ENCODE measurements at places on chromosomes 1 and 21.
A peak's percentile ranks its signal among the peaks of the same experiment; 100 is the strongest.

DNA sequence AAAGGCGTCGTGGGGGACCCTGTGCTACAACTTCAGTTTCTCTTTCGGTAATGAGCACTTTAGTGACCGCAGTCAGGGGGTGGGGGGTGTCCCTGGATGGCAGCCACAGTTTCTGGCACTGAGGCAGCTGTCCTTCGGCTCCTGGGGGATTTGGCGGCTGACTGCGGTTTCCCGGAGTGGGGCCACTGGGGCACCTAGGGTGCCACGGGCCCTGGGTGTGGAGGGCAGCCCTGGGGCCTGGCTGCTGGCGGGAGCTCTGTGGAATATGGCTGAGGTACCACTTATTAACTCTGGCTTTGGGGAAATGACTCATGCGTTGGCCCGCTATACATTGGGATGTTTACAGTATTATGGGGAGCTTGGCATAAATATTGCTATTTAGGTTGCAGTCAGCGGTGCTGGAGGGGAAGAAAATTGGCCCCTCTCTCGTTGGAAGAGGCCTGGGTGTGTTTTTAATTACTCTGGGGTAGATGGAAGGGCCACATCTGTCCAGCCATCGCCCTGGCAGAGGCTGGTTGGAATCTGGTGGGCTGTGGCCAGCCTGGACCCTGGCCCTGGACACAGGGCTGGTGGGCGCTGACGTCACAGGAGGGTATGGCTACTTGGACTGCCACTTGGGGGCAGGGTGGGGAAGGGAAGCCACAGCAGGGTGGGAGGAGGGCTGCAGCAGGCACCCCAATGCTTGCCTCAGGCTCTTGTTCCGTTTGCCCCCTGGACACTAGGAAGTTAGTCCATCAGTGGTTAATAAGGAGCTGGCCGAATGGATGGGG, 2.0 kb downstream of the EPHB2 start:
- DNase-seq: peak; percentile 60

GRCh38 chr1:31715087-31715872, 11.5 kb upstream of the COL16A1 start:
- DNase-seq: no peak

DNA sequence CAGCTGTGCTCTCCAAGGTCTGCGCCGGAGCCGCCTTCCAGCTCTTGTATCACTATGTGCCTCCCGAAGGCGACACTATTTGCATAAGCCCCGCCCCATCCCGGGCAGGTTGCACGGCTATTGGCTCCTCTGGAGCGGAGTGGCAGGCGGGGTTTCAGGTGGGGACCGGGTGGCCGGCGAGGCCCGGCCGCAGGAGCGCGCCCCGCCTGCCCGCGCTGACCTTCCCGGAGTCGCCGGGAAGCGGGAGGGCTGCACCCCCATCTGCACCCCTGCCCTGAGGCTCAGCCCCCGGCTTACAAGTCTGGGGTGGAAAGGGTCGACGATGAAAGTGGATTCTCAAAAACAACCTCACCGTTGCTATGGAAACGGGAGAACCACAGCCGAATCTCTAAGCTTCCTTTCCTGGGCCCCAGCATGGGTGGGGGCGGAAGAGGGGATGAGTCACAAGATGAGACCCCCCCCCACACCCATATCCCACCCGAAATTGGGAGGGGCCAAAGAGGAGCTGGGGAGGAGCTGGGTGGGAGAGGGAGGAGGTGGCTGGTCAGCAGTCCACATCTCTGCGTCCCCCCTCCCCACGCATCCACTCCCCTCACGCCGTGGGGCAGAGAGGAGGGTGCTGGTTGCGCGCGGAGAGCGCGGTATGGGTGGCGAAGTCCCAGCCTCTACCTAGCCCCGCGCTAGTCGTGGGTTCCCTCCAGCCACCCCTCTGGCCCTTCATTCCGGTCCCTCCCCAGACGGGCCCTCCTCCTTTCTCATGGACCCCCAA, at the start of gene HPCAL4:
Gene HPCAL4 (minus strand): TSS at position 51 of the 769 bp plus-strand sequence. CDS start 6,830 bp downstream, outside the sequence.
- peak; percentile 90 for DNase-seq

DNA sequence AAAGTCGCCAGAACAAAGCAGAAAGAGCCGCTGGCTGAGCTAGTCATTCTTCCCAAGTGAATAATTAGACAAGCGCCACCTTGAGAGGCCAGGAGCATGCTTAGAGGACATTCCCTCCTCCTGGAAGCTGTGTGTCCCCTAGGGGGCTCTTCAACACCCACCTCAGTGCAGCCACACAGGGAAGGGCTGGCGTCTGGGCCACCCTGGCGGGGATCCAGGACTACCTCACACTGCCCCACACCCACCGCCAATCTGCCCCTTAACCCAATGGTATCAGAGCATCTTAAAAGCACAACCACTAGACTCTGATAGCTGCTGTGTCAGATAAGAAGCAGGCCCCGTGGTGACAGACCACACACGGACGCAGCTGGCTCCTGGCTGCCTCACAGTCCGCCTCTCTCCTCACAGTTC, 24.9 kb downstream of the SETD4 start:
- peak; percentile 78 for DNase-seq

DNA sequence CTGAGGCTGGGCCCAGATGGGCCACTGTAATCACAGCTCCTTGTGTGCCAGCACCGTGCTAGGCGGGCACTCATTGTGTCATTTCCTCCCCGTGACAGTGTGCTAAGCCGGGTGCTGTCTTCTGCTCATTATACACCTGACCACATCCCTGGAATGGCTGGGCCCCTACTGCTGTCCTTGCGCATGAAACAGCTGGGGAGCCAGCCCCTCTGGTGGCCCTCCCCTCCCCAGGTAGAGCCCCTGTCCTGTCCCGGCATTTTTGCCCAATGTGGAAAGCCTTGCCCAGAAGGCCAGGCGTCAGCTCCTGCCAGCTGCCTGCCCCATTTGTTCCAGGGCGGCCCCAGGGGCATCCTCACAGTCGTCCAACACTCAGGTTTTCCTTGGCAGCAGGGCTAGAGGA, 107.4 kb upstream of the CASZ1 start:
- DNase-seq: no peak

GRCh38 chr21:26003404-26003803, 167.2 kb downstream of the APP start:
- DNase-seq: no peak

- DNase-seq: no peak
These were observed 43.1 kb downstream of the WARS2 start for GRCh38 chr1:119097380-119097779.

DNA sequence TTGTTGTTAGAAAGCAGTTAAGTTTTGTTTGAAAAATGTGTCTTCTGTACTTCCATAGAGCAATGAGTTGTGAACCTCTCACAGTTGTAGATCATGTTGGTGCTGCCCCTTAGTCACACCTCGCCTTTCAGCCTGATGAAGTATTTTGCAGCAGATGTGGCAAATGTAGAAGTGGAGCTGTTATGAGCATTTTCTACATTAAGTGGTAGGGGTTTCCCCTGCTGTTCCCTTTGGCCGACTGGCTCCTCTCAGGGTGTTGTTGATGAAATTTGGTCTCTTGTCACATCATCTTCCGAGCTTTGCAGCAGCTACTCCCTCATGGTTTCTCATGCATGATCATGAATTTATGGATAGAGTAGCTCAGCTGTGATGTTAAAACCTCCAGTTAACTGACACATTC, 33.6 kb upstream of the DENND1B start:
- no peak for DNase-seq
